Cardiac septum (tissue), 1 donor: ENCODE measurements at places on chromosomes 3 and 15.

DNA sequence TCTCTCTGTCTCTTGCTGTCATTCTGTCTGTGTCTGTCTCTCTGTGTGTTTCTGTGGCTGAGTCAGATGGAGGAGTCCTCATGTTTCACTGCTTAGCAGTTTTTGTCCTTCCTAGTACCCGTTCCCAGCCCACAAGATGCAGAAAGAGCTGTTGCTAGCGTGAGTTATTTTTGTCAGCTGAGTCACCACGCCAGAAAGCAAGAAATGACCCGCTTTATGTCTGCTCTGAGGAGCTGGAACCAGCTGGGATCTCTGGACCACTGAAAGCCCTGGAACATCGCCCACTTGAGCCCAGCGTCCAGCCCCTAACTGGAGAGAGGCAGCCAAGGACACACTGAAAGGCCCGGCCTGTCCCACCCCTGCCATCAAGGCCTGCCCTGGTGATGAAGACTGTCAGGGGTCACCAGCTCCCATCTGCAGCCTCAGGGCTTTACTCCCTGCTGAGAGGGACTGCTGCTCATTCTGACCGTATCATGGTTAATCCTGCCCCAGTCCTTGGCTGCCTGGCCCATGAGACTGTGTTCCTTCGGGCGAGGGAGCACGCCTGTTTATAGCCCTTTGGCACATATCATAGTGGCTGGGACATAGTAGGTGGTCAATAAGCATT, 101.7 kb upstream of the TPM1 start:
- DNase-seq, result peak; percentile 78

DNA sequence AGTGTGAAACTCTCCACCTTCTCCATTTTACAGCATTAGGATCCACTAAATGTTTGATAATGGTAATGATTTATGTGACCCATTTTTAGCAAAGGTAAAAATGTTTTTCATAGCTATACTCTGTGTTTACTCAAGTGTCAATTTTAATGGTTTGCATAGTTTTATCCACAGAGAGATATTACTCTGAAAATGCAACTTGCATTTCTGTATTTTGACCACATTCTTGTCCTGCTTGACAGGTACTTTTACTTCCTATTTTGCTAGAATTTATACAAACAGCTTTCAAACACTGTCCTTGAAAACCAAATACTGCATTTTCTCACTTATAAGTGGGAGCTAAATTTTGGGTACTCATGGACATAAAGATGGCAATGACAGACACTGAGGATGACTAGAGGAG, 62.9 kb downstream of the SERPINI1 start:
- no peak for DNase-seq

GRCh38 chr15:39670687-39671086, 89.8 kb downstream of the THBS1 start:
- DNase-seq, result no peak

- no peak for DNase-seq
Observed at GRCh38 chr3:195895861-195896360, 12.4 kb downstream of the TNK2 start.

- DNase-seq, result no peak
Observed at GRCh38 chr15:45704329-45705249, 69.8 kb downstream of the SQOR start.

GRCh38 chr3:1087066-1087560, 5.7 kb upstream of the CNTN6 start:
- no peak for DNase-seq

DNA sequence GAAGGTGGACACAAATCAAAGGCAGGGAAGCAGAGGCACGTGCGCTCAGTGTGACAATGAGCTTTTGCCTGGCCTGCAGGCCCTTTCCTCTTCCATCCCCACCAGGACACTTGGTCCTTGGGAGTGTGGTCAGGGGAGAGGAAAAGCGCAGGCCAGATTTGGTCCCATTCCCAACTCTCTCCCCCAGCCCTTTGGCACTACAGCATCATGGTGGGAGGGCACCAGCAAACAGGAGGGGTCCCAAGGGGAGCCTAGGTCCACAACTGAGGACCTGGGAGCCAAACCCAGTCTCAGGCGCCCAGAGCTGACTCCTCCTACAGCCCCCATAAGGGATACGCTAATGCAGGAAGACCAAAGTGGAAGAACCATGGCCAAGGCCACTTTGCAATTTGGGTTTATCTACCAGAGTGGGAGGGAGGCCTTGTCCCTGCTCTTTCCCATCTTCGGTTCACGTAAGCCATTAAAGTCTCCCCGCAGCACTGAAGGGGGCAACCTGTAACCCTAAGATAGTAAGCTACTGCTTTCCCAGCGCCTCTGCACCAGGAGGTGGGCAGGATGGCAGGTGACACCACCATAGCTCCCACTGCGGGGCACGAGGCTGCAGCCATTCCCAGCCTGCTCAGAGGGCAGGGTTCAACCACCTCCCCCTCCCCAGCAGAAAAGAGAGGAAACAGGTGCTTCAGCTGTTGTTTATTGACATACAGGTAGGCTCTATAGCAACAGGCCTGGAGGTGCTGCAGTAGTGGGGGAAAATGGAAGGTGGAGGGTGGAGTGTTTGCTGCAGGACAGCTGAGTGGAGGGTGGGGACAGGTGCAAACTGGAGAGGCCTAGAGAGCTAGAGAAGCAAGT, 993 bp upstream of the GRAMD2A start:
- DNase-seq, result no peak

DNA sequence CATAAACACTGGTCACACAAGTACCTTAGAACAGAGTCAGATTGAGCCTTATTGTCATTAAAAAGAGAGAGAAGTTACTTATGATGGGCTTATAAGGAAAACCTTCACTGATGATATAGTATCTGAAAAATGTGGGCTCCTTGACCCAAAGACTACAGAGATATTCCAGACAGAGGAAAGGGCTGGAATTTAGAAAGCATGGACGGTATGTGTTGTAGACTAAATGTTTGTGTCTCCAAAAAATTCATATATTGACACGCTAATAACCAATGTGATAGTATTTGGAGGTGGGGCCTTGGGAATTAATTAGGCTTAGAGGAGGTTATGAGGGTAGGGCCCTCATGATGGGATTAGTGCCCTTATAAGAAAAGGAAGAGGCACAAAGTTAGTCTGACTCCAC, 61.0 kb upstream of the DAZL start:
- no peak for DNase-seq

- DNase-seq, result no peak
Observed at GRCh38 chr15:93474728-93475127, 385.7 kb upstream of the RGMA start.

DNA sequence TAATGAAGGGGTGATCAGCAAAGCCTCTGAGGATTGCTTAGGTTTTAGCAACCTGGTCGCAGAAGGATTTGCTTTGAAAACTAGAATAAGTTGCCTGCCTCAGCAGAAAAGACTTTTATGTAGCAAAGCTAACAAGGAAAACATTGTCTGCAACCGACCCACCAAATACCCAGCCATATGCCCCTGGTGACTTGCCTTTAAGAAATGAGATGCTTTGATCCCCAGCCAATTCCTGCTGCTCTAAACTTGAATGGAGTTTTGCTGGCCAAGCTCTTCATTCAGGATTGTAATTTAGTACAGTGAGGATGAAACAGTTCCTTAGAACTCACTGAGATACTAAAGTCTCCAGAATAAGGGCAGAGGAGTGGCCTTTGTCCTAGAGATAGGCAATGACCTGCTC, 139.8 kb upstream of the PROK2 start:
- DNase-seq, result no peak

DNA sequence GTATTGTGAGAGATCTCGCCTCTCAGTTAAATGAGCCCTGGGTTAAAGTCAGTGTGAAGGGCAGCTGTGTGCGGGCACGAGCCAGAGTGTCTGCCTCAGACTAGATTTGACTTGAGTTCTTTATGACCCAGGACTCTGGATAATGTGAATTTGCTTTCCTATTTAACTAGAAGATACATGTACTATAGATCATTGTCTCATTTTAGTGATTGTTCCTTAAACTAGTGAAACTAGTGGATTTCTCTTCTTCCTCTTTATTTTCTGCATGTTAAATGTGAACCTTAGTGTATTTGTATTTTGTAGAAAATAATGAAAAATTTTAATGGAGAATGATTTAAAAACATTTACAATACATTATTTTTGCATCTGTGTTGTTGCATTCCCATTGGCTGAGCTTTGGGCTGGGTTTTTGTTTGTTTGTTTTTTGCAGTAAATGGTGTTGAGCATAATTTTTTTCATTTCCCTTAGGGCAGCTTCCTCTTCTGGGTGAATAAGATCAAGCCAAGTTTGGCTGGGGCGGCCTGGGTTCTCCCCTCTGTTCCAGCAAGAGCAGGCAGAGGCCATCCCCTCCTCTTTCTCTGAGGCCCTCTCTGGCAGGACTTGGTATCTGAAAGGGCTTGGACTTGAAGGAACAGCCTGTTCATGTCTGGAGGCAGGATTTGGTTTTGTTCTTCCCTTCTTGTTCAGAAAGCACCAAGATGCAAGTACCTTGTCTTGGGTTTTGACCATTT, 15.0 kb downstream of the GCSAM start:
- DNase-seq, result no peak

- no peak for DNase-seq
Observed at GRCh38 chr3:27216295-27216855, 152.8 kb downstream of the NEK10 start.

DNA sequence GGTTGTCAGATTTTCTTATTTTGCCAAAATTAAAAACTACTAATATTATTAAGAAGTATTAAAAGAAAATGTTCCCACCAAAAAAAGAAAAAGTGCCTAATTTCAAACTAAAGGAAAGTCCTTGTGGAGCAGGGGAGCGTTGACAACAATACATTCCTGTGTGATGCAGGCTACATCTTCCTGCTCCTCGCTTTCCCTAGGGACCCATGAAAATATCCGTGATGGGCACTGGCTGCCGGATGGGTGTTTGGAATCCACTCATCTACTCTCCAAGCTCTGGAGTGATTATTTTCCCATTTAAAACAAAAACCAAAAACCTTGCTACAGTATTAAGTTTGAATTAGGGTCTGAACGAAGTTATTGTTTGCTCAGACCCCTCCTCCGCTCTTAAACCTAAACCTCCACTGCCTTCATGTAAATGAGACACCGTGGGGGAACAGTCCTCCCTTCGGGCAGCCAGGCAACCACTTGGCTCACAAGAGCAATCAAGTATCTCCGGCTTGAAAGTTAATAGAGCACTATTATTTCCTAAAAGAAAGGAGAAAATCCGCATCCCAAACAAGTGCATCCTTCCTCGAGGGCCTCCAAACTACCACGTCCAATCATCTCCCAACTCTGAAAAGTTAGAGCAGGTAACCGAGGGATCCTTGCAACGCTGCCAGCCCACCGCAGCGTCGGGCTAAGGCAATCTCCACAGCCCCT, 1.5 kb downstream of the ITGB5 start:
- DNase-seq, result no peak

DNA sequence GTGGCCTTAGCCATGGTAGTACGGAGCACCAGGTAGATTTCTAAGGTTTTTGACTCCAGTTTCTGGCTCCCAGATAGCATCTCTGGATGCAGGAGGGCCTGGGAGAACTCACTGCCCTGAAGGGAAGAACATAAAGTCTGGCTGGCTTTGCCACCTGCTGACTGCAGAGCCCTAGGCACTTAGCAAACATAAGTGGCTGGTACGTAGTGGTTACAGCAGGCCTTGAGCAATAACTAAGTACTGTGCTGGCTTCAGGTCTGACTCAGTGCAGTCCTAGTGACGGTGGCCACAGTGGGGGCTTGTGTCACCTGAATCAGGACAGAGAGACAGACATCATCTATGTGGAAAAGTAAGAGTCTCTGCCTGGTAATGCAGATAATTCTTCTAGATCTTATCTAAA, 871.1 kb downstream of the PDCD6IP start:
- no peak for DNase-seq

- no peak for DNase-seq
Observed at GRCh38 chr3:29332195-29332637, 51.3 kb downstream of the RBMS3 start.

DNA sequence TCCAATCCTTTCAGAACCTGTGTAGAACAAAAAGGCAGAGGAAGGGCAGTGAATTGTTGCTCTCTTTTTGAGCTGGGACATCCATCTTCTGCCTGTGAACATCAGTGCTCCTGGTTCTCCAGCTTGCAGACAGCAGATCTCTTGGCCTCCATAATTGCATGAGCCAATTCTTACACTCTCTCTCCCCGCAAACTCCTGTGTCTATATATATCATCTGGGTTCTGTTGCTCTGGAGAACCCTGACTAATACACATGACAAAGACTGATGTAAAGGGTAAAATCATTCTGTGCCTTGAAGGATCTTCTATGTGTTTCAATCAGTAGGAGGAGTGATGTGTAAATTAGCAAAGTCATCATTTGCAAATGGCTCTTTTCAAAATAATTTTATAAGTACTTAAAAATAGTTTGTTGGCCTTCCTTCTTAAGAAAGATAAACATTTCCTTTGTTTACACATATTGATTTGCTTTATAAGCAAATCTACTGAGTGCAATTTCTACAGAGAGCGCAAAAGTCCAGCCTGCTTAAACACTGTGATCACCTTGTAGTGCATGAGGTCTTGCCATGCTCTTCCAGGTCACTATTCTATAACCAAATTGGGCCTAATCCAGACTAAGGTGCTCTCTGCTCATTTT, 154.9 kb upstream of the ANKRD28 start:
- no peak for DNase-seq

DNA sequence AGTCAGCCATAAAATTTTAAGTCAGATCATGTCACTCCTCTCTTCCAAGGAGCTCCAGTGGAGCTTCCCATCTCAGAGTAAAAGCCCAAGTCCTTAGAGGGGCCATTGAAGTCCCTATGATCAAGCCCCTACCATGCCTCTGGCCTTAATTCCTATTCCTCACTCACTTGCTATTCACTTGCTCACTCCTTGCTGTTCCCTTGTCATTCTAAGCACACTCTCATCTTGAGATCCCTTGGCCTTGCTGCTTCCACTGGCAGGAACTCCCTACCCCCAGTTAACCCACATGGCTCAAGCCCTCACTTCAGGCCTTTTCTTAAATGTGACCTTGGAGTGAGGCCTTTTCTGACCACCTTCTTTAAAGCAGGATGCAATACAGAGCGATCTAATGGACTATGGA, 12.3 kb upstream of the SECISBP2L start:
- DNase-seq, result no peak

DNA sequence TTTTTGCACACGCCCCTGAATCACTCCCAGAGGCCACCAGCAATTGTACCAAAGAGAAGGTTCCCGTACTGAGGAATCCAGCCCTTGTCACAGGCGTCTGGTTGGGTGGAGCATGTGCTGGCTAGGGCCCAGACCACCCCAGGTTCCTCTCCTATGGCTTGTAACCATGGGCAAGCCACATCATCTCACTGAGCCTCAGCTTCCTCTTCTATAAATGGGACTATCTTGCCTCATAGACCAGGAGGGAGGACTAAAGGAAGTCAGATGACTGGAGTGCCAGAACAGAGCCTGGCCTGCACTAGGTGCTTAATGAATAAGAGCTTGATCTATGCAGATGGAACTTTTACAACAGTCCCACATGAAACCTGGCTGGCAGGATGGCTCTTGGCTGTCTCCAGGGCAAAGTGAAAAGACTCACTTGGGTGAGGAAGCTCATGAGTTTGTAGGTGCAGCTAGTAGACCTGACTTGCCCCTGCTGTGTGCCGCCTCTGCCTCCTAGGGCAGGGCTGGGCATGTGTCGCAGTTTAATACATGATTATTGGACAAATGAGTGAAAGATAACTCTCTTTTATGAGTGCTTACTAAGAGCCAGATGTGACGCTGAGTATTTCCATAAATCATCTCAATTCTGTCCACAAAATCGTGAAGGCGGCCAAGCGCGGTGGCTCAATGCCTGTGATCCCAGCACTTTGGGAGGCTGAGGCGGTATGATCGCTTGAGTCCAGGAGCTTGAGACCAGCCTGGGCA, 29.3 kb downstream of the CTSH start:
- no peak for DNase-seq
